GM12864 (cell line): ENCODE measurements at places on chromosomes 7 and 10.

- no peak for DNase-seq
These were observed 481.0 kb downstream of the TNS3 start for GRCh38 chr7:47100817-47101435.

DNA sequence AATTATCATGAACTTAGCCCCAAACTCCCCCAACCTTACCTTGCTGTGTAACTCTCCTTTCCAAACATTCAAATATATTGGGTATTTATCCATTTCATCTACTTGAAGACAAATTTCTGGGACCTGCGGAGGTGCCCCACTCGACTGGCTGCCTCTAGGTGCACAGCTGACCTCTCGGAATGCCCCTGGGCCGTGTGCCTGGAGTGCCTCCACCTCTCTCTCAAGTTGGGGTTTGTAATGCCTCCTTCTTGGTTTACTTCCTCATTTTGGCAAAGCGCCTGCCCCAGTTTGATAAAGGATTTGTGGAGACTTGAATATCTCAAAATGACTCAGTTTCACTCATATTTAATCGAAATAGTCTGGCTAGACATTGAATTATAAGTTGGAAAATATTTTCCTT lies 16.6 kb downstream of the ZNF777 start:
- DNase-seq = no peak

DNA sequence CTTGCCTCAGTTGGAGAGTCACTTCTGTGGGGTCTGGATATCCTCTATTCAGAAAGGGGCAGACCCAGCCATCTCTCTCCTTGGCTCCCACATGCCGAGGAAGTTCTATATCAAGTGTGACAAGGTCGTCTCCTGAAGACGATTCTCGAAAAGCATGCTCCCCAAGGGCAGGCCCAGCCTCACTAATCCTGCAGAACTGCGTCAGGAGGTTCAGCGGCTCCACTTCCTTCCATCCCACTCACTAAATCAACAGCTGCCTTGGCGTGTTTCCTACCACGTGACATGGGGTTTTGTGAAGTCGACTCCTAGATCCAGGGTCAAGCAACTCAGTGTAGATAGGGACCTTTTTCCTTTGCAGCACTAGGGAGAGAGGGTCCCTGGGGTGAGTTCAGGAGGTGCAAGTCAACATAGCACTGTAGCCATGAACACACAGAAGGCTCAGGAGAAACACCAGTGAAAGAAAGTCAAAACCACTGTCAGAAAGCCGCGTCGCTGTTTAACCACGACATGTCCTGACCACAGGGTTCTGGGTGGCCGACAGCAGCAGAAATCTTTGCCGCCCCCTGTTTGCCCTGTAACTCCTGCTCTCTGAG lies 156.4 kb downstream of the PRPF18 start:
- peak; percentile 52 for DNase-seq

- no peak for DNase-seq
These were observed 11.7 kb downstream of the PTPRE start for GRCh38 chr10:127918572-127918971.

DNA sequence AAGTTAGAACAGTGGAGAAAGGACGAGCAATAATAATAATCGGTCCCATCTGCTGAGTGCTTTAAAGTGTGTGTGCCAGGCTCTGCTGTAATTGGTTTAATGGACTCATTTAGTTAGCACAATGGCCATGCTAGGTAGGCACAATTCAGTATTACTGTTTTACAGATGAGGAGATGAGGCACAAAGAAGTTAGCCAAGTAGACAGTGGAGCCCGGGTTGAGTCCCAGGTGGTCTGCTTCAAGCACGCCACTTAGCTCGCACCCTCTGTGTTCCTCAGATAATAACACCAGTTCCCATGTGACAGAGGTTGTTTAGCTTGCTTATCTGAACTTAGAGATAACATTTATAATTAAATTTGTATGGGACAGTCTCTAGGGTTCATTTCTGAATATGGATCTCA lies 101.6 kb upstream of the GJD4 start:
- no peak for DNase-seq

DNA sequence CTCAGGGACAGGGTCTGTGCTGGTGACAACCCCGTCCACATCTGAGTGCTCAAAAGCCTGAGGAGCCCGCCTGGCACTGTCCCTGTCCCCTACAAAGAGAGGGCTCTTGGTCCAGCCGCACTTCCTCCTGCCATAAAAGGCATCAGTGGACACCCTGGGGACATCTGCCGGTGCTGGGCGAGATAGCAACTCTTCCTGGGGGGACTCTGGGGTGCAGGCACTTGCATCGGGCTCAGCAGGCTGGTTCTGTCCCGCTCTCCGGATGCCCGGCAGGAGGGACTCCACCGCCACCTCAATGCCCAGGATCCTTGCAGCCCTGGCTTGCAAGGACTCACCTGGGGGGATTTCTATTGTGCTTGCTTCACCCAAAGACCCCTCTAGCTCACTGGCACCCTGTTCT lies 32.8 kb downstream of the JCAD start:
- no peak for DNase-seq

GRCh38 chr7:90595342-90595800 lies 750 bp upstream of the CDK14 start:
- DNase-seq = no peak

- no peak for DNase-seq
These were observed 39.7 kb upstream of the ENO4 start for GRCh38 chr10:116809483-116810119.

DNA sequence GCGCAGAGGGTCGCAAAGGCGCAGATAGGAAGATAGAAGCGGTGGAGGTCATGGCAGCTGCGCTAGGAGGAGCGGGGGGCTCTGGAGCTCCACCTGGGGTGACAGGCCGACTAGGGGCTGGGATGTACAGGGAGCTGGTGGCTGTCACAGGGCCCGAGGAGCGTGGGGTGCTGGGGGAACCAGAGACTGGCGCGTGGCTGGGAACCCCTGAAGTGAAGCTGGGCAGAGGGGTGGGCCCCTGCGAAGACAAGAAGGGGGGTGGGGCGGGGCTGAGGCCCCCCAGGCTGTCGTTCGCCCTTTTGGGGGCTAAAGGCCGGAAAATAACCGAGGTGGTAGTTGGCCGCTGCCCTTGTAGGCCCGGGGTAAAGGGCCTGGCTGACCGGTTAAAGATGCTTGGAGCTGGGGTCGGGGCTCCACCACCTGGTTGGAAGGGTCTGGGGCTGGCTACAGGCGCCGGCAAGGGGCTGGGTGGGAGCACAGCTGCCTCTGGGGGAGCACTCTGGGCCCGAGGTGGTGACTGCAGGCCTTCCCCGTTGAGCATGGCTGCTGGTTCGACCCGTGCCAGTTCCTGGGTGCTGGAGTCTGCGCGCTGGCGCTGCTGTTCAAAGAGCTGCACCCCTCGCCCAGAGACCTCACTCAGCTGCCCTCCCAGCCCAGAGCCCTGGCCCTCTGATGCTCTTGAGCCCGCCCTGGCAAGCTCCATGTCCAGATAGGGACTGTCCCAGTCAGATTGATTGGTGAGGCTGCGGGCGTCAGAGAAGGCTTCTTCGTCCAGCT lies 6.8 kb upstream of the MYOZ1 start:
- DNase-seq = no peak

- DNase-seq = no peak
These were observed 530.1 kb upstream of the FOXK1 start for GRCh38 chr7:4151926-4152549.

DNA sequence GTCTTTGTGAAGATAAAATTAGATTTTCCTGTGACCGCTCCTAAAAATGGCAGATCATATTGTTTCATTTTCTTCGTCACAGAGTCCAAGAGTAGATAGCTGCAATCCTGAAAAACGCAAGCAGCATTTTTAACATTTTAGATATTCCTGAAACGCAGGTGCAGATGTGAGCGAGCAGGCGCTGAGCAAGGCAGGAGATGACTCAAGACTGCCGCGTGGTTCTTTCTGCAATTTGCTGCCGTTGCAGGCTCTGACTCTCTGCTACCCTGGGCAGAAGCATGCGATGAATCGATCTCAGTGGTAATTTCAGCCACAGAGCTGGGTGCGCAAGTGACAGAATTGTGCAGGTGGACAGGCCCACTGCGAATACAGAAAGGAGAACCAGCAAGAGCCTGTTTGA lies 331.9 kb downstream of the ACTR3B start:
- no peak for DNase-seq

DNA sequence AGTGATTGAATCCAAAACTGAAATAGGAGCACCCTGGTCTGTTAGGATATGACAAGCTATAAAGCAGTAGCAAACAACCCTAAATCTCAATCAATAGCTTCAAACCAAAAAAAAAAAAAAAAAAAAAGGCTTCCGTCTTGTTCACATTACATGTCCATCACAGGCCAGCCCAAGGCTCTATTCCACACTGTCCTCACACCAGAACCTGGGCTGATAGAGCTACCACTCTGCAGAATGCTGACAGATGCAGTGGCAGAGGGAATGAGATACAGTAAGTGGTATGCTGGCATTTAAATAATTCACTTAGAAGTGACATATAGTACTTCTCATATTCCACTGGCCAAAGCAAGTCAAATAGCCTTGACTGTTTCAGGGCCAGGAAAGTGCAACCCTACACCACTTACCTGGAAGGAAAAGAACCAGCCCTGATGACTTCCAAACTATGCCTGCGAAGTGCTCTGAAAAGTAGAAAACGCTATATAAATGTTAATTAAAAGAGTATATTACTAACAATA lies 5.8 kb downstream of the CDCA7L start:
- DNase-seq = no peak

GRCh38 chr7:158541346-158542010 lies 46.1 kb downstream of the PTPRN2 start:
- peak; percentile 18 for DNase-seq
